ENCODE measurements at places on chromosomes 16 and 17.

DNA sequence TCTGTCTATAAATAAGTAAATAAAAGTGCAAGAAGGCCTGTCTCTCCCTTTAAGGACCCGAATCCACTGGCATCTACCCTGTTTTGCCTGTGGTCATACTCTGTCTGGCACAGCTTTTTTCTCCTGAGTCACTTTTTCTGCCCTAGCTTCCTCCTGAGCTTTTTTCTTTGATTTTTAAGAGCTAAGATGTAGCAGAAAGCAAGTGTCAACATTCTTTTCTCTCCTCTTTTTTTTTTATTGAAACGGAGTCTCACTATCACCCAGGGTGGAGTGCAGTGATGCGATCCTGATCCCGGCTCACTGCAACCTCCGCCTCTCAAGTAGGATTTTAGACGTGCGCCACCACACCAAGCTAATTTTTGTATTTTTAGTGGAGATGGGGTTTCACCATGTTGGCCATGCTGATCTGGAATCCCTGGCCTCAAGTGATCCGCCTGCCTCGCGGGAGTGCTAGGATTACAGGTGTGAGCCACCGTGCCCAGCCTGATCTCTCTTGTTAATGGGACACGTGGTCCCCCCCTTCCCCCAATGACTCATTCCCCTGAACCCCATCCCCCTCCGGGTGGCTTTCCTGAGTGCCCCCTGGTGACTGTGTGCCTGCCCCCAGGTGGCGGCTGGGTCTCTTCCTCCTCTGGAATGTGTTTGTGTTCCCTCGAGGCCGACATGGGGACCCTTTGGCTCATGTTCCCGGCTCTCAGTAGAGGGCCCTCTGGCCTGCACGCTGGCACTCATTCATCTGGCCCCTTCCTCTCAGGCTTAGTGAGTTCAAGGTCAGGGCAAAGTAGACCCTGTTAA lies 14.2 kb downstream of the C16orf90 start:
- no peak for DNase-seq

GRCh38 chr16:14528306-14528705 lies 101.8 kb downstream of the PARN start:
- DNase-seq = no peak

DNA sequence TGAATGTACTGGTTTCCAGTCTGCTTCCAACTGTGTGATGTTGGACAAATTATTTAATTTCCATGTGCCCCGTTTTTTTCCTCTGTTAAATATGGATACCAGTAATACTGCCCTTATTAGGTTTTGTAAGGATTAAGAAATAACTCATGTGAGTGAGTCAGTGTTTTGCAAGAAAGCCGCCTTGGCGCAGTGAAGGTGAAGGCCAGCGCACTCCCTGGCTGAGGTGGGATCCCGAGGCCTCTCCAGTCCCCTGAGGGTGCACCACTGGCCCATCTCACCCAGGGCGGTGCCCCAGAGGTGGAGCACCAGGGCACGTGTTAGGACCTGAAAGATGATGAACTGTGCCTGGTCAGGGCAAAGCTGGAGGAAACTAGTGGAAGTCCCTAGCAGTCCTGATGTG lies 43.5 kb downstream of the PHKB start:
- DNase-seq = no peak

DNA sequence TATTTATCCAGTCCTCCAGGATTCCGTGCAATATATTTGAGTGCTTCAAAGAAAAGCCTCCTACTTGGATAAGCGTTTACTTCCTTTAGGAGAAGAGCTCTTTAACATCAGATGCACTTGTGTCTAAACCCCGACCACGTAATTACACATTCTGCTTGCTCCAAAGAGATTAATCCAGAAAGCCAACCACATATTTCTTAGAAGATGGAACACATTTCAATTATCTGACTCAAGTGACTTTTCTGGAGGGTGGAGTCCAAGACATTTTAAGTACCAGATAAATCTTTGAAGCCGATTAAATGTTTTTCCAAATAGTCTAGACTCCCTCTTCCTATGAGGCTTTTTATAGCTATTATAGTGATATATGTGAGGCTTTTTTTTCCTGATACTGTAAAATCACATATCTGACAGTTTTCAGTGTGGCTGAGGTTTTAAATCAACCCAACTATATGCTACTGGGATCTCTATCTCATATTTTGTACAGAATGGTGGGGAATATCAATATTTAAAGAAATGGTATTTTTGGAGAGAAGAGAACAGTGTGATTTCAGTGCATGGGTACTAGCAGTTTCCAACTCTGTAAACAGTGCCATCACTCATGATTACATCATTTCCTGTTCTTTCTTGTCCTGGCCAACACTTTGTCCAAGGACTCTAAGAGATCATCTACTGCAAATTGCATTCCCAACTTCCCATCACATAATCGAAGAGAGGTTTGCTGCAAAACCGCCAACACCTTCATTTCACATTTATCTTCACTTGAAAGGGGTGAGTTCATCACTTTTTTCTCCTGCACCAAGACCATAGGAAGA lies 192.4 kb upstream of the HSBP1 start:
- no peak for DNase-seq

- no peak for DNase-seq
Measured at GRCh38 chr16:457732-458400, 32.4 kb downstream of the RAB11FIP3 start.

DNA sequence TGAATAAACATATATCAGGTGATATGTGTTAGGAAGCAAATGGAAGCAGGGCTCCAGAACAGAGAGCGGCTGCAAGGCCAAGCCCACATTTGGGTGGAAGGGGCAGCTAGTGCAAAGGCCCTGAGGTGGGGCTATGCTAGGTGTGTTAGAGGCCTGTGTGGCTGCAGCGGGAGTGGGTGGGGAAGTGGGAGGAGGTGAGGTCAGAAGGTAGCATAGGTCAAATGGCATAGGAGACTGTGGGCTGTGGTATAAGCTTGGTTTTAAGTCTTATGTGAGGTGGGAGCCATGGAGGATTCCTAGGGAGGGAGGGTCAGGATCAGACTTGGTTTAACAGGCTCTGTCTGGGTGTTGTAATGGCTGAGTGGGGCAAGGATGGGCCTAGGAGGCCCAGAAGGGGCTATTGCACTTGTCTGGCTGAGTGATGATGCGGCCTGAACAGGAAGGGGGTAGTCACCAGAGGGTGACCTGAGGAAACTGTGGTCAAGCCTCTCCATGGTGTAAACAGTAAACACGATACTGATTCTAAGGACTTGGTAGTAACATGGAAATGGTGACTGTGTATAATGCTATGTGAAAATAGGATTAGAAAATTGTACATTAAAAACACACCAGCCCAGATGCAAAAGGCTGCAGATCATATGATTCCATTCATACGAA lies 31.1 kb downstream of the RAI1 start:
- DNase-seq = no peak

DNA sequence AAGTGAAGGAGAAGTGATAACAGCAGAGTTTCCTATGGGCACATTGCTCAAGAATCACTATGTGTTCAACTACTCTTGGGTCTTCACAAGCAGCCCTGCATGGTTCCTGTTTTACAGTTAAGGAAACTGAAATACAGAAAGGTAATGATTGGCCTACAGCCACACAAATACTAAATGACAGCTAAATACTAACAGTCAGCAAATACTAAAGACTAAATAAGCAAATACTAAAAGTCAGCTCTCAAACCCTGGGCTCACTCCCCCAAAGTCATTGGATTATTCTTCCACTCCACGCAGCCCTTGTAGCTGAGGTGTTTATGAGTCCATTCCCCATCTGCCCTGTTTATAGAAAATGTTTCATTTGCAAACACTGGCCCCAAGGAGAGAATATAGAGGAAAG lies 372.7 kb upstream of the CDH11 start:
- DNase-seq = no peak

GRCh38 chr16:19389246-19389645 lies 28.4 kb upstream of the TMC5 start:
- DNase-seq = peak; percentile 12

DNA sequence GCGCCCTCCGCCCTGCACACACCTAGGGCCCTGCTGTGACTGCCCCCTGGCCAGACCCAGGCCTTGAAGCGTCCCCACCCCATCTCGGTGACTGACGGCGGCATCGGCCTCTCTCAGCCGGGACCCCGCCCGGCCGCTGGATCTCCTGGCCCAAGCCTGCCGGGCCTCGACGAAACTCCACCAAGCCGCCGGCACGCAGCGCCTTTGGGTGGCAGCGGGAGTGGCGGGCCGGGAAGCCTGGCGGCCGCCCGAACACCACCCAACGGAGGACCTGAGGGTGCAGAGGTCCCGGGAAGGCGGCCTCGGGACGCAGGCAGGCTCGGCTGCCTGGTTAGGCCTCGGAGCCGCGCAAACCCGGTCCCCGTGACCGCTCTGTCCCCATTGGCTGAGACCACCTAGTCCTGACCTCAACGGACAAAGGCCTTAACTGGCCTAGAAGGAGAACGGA lies 12.0 kb upstream of the TMEM97 start:
- DNase-seq = no peak

DNA sequence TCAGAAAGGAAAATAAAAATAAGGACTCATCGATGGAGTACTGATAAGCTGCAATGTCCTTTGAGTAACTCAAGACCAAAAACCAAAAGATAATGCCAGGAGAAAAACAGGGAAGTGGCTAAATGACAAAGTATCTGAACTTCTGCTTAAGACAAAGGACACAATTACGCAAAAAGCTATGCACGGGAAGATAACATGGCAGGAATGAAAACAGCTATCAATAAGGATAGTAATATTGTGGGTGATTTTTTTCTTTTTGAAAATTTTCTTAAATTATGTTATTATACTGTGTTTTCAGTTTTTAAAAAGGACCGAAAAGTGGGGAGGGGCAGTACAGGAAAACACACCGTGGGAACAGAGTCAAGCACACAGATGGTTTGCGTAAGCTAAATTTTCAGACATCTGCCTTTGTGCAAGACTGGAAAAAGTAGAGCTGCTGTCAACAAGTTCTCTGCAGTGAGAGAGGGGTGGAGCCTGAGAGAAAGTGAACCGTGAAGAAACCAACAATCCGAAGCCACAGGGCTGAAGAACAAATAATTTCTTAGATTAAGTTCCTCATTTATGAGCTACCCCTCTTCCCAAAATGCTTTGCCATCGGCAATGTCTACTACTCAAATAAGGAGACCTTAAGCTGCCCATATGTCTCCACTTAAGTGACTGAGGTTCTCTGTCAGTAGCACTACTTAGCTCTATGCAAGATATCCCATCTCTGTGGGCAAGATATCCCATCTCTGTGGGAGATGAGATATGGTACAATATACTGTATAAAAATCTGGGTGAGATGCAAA lies 99.9 kb upstream of the CORO6 start:
- DNase-seq = peak; percentile 82
